ENCODE measurements at places on chromosomes 6 and 20. TPM values are rescaled to one million over a fixed set of nuclear protein-coding genes. Genes with fewer than 3 reads are reported as not detected.
A peak's percentile ranks its signal among the peaks of the same experiment; 100 is the strongest.

DNA sequence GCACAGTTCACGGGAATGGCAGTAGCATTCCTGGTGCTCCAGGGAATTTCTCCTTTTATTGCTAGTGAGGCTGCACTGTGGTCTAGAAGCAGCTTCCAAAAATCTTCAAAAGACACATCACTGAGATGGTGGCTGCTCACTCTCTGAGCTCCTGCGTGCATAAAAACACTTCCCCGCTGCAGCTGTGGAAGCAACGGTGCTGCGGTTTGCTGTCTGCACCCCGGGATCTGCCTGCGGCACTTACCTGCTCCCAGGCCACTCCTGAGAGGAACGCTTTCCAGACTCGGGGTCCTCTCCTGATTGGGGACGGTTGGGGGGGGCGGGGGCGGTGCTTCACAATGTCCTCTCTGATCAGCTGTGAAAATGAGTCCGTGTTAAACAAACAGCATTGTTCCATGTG lies 77.9 kb downstream of the TMEM242 start:
- no peak for DNase-seq

GRCh38 chr6:92231171-92231701 lies 1188.1 kb downstream of the EPHA7 start:
- DNase-seq = no peak

DNA sequence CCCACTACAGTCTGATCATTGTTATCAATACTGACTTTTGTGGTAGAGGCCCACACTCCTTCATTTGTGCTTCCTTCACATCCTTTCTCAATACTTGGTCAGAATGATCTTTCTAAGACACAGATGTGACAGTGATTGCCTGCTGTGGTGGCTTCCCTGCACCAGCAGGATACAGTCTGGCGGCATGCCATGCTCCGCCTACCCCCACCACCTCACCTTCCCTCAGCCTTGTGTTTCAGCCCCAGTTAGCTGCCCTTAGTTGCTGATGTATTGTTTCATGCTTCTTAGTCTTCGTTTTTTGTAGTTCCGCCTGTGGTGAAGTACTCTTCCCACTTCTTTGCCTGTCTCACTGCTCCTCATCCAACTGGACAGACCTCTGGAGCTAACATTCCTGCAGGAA lies 10.9 kb downstream of the LRRC1 start:
- DNase-seq = no peak

DNA sequence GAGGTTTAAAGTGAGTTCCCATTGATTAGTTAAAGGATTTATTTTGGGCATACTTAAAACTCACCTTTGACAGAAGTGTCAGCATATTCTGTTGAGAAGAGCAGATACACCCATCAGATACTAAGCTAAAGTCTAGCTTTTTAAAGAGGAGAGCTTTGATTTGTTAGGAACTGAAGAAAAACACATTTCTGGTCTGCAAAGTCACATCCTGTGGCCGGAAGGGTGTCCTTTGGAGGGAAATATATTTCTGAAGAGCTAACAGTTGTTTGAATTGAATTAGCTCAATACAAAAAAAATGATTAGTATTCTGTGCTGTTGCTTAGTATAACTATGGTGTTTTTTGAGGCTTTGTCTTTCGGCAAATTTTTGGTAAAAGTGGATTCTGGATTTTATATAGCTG lies 302.7 kb downstream of the RFPL4B start:
- DNase-seq = no peak

GRCh38 chr6:50007819-50008218 lies 14.0 kb downstream of the DEFB110 start:
- DNase-seq = no peak

GRCh38 chr6:78599526-78599925 lies 267.8 kb upstream of the IRAK1BP1 start:
- DNase-seq = no peak

DNA sequence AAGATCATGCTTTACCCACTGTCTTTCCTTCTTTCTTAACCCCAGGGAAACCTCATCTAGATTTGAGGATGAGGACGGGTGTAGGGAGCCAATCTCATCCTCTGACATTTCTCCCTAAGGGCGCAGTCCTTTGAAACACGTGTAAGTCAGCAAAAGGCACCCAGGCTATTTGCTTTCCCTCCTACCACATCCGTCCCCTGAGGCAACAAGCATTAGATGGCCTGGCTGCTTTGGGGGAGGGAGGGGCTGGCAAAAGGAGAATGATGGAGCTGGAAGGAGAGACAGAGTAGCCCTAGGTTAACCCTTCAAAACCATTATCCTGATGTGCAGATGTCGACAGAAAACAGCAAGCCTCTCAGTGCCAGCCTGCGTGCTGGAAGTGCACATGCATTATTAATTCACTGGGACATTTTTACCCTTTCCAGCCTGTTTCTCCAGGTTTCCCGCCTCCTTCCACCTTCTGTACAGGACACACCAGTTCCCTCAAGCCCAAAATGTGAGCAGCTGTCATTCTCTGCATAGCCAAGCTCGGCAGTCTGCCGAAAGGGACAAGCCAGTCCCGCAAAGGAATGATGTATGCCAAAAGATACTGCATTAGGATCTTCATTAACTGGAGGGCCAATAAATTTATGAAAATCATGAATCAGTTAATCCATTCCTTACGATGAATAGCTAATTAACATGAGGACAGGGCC lies 547.2 kb downstream of the CD83 start:
- DNase-seq = no peak

- DNase-seq = no peak
Measured at GRCh38 chr6:36594816-36595643, 868 bp downstream of the SRSF3 start.

DNA sequence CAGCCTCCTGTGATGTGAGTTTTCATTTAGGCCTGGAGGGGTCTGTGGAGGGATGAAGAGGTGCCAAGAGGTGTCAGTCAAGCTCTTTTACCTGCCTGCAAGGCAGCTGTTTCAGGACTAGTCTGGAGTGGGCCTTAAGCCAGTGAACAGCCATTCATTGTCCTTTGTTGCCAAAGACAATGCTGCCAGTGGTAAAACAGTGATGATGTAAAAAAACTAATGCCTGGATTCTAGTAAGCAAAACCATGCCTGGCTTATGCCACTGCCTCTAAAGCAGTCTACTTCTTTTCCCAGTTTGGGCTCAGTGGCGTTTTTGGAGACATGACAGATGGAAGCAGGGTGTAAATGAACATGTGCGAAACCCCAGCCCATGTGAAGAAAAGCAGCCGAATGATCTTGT lies 93.5 kb upstream of the KCNK16 start:
- no peak for DNase-seq

DNA sequence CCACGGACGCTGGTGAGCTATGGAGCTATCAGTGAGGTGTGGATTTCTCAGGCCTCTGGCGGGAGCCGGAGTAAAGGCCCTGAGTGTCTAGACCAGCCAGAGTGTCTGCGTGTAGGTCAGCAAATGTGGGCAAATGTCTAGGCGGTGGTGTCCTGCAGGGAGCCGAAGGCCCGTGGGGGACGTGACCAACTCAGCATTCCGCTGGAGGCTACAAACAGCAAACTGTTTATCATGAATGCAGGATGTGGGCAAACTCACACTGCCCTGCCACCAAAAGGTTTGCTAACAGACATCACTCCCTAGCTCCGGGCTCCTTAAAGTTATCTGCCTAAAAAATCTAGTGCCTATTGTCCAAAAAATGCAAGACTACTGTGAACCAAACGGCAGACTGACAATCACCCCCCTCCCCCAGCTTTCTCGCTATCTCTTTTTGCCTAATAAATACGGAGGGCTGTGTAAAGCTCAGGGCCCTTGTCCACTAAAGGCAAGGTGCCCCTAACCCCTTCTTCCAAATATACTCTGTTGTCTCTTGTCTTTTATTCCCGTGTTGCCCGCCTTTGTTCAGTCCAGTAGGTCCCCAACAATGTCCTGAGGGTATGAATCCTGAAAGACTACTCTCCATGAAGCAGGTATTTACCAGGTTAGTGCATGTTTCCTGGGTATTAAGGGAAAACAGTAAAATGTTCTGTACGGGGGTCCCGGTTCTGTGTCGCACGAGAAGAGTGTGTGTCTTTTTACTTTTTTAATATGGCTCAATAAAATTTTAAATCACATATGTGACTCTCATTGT lies 29.0 kb upstream of the AFDN start:
- DNase-seq = no peak

GRCh38 chr6:54106727-54107126 lies 4.5 kb upstream of the MLIP start:
- no peak for DNase-seq

GRCh38 chr20:43682446-43682845 lies 15.5 kb downstream of the MYBL2 start:
- no peak for DNase-seq

- DNase-seq = no peak
Measured at GRCh38 chr6:77774457-77774856, 121.6 kb downstream of the MEI4 start.

DNA sequence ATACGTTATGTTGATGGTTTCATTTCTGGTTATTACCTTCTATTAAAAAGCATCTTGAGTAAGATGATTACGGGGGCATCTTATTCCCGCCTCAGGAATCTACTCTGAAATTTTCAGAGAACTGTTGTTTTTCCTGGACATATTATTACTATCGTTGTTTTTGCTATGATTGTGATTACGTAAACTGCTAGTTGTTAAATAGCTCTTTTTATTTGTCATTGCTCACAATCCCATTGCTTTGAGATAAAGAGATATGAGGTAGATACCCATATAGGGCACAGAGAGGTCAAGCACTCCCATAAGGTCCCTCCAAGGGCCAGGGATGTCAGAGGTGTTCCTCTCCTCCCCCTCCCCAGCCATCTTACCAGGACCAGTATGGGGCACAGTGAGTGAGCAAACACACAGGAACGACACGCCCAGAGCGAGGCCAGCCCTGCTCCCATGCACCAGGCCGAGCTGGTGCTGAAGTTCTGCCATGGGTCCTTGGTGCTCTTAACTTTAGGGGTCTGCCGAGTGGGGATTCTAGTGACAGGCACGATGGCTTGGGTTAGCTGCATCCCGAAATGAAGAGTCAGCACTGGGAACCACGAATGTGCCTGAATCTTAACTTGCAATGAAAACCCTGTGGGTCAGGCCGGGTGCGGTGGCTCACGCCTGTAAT lies 49.9 kb downstream of the PRDM1 start:
- DNase-seq = no peak

- no peak for DNase-seq
Measured at GRCh38 chr6:30459145-30459544, 30.2 kb upstream of the HLA-E start.

DNA sequence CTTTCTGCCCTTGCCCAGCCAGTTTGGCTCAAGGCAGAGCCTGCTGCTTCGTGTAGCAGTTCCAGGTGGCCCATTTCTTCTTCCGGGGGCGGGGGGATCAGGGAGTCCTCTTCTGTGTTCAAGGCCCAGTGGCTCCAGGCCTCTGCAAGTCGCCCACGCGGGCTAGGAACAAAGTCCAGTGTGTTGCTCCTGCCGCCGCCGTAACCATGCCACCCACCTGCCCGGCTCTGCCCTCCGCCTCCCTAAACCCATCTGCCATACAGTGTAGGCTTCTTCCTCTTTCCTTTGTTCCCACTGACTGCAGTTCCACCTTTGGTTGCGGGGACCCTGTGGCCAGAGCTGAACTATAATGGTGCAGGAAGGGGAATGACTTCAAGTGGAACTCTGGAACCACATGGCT lies 43.9 kb upstream of the SRF start:
- DNase-seq = no peak

DNA sequence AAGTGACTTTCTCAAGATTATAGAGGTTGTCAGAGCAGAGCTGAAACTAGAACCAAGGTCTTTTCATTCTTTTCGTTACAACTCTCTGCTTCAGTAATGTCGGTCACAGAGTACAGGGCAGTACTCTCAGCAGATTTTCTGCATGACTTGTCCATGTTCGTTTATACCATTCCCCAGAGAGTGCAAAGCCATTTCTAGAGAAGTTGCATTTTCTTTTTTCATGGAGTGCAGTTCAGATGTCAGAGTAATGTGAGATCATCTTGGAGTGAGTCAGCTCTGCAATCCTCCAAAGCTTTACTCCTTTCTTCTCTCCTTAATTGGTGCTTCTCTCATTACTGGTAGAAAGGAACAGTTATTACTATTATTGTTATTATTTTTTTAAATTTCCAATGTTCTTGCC lies 115.6 kb upstream of the B3GAT2 start:
- DNase-seq = no peak

GRCh38 chr6:158799051-158799792 lies 19.9 kb downstream of the EZR start:
- DNase-seq = no peak

DNA sequence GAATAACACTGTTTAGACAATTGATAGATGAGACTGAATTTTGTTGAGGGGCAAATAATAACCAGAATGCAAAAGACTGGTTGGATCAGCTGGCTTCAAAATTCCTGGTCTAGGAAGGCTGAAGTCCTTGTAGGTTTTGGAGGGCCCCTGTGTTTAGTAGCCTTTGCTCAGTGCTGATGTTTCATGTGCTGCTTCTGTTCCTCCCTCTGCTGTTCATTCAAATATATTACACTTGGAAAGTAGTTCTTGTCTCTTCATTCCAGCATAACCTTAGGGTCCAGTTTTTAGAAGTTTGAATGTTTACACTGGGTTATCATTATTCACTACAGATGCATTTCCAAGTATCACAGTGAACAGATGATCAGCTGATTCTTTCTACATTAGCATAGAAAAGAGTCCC lies 72.5 kb downstream of the FLRT3 start:
- no peak for DNase-seq

DNA sequence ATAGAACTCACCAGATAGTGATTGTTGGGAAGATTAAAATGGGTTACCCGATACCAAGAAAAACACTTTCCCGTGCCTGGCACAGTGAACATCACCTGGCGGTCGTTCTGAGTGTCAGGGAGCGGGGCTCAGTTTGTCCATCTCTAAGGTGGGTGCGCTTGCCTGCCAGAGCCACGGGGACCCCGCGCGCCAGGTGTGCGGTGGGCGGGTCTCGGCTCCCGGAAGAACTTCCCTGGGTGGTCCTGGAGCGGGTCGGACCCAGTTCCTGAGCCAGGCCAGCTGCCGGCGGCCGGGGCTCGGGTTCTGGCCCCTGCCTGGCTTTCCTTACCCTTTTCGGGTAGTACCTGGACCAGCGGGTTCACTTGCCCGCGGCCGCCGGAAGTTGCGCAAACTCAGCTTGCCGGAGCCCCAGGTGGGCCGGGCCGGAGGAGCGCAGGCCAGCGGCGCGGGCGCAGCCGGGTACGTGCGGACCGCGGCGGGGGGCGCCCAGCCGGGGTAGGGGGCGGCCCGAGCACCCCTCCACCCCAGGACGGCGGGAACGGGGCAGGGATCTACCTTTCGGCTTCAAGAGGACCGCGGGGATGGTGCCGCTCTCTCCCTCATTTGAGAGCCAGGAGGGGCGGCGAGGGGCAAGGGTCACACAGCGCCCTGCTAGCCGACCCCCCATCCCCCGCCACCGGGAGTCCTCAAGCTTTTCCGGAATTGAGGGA lies 7.5 kb downstream of the FAM110A start:
- no peak for DNase-seq

- no peak for DNase-seq
Measured at GRCh38 chr20:8301655-8302054, 169.6 kb downstream of the PLCB1 start.

GRCh38 chr20:37564388-37565133 lies 36.9 kb upstream of the BLCAP start:
- peak; percentile 35 for DNase-seq

GRCh38 chr6:166942393-166943168 lies 13.8 kb downstream of the RNASET2 start:
- DNase-seq = peak; percentile 64

GRCh38 chr20:2671977-2672376 lies 8.0 kb upstream of the IDH3B start:
- DNase-seq = no peak

LAMP5 gene
- not detected for total RNA-seq

TAF4 gene
- 7.1 TPM for total RNA-seq

SPTLC3 gene
- total RNA-seq = 9.7 TPM

RPS6KA2 gene
- 52.1 TPM for total RNA-seq

CST5 gene
- total RNA-seq = not detected

IMPG1 gene
- not detected for total RNA-seq

ZNF334 gene
- 3.0 TPM for total RNA-seq

TBX18 gene
- 6.4 TPM for total RNA-seq

ZNF831 gene
- total RNA-seq = 3.6 TPM

SLC17A4 gene
- total RNA-seq = not detected

C6orf163 gene
- total RNA-seq = 2.0 TPM
